ENCODE measurements at places on chromosomes 7 and 10.

DNA sequence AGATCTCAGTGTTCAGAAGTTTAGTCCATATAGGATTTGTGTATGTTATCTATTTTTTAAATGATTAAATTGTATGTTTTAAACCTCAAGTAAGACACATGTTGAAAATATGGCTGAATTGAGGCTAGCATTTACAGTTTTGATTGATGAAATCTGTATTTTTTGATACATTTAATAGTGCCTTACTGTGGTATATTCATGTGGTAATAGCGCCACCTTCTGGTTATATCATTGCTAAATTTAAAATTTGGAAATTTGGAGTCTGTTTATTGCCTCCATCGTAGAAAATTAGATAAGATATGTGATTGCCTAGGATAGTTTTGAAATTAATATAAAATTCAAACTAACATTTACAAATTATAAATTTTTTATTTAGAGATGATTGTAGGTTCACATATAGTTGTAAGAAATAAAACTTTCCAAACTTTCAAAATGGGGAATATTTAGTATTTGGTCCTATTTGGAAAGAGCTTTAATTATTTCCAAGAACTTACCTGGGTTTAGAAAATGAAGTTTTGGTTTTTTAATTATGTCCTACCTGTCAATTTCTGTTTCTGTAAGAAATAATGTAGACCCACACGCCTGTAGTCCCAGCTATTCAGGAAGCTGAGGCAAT, 19.1 kb upstream of the ARMS2 start:
- peak; percentile 72 for DNase-seq

DNA sequence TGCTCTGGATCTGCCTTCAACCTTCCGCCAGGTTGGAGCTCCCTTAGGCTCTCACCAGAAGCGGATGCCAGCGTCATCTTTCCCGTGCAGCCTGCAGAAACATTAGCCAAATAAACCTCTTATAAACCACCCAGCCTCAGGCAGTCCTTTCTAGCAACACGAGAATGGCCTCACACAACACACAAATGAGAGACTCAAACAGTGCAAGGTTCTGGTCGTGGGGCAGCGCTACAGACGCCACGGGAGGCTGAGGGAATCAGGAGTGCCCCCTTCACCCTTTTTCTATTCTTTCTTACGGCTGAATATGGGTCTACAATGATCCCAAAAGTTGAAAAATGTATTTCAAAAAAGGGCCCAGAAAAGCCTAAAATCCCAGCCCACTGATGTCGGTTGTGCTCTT, 96.4 kb downstream of the FOXL3 start:
- DNase-seq, result no peak

GRCh38 chr7:46764100-46764936, 817.6 kb downstream of the TNS3 start:
- peak; percentile 98 for DNase-seq

DNA sequence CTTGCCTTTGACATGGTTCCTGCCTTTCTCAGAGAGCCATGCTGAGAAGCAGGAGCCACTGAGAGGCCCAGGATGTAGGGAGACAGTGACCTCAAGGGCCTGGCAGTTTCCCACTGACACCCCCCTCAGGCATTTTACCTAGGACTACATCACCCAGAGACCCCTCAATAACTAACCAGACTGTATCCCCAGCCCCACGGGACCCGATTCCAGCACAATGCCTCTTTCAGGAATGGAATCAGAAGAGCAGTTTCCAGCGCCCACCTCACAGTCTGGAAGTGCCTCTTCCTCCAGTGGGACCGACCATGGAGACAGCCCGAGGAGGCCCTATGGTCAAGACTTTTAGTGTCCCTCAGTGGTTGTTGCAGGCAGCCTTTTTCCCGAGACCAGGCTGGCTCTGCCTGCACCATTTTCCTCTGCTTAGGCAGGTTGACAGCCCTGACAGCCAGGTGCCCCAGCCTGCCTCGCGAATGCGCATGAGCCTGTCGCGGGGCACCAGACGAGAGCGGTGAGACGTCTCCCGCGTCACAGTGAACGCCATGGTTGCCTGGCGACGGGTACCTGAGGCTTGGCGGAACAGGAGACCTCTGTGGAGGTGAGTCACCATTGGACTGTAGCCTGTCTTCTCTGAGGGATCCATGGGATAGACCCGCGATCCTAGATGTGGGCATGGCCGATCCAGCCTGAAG, 28.4 kb upstream of the ZNF273 start:
- no peak for DNase-seq

- no peak for DNase-seq
These were observed 56.5 kb downstream of the ENO4 start for GRCh38 chr10:116905845-116906210.

Measured in fibroblast of lung (primary cell).